ENCODE measurements at places on chromosomes 7 and 10. TPM values are rescaled to one million over a fixed set of nuclear protein-coding genes. Genes with fewer than 3 reads are reported as not detected.

DNA sequence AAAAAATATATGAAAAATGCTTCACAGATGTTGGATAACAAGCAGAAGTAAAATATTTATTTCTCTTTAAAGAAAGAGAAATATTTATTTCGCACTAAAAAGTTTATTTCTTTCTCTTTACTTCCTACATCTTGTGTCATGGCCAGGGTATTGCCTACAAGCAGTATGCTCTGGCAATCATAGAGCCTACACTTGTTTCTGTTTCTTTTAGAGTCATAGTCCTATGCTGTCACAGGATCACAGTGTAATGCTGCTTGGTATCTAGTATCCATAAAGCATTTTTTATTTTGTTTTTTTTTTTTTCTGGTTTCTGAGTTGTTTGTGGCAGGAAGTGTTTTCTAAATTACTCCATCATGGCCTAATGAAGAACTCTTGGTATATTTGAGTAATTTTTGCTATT, 116.0 kb downstream of the ATRNL1 start:
- no peak for DNase-seq

DNA sequence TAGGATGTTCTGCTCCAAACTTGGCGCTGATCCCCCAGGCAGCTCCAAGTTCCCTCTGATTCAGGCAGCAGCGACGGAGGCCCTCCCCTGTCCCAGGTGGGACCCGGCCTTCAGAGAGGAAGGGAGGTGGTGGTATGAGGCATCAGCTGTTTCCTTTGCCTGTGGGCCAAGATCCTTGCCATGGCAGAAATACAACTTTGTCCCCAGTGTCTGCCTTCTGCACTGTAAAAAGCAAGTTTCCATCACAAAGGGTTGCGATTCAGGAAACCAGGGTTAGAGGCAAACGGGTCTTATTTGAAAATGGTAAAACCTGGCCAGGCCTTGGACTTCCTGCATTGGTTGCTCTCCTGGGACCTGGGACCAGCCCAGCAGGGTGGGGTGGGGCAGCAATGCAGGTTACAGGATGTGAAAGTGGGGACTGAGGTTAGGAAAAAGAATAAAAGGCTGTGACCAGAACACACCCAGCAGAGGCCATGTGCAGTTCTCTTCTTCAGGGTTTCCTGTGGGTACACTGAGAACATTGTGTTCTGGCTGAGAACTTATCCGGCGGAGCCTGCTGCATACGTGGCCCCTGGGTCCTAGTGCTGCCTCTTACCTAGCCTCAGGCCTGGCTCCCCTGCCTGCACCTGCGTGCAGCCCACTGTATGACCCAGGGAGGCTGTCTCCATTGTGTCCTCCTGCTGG, 25.1 kb upstream of the DDIT4 start:
- DNase-seq, result no peak

- no peak for DNase-seq
Measured at GRCh38 chr7:29075606-29076005, 70.7 kb downstream of the CPVL start.

- DNase-seq, result no peak
Measured at GRCh38 chr7:142753366-142753765, 4.1 kb downstream of the PRSS1 start.

DNA sequence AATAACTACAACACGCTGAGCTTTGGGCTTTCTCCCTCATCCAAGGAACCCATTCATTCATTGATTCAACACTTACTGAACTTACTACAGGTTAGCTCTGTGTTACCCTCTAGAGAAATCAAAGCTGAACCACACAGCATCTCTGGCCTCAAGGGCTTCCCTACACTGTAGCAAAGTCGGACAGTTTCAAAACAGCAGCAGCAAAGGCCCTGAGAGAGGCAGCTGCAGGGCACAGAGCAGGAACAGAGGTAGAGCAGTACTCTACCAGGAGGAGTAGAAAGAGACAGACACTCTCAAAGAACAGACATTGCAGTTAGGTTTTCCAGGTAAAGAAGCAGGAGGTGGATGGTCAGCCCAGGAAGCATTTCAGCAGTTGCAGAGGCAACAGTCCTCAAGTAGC, 16.1 kb downstream of the DOCK4 start:
- DNase-seq, result no peak

LIPJ gene
- total RNA-seq, result not detected

NME8 gene
- total RNA-seq, result not detected

CTAGE4 gene
- total RNA-seq, result not detected

ZNF239 gene
- 2.3 TPM for total RNA-seq

- no peak for DNase-seq
Measured at GRCh38 chr7:24477398-24478136, 95.7 kb upstream of the PALS2 start.

DNA sequence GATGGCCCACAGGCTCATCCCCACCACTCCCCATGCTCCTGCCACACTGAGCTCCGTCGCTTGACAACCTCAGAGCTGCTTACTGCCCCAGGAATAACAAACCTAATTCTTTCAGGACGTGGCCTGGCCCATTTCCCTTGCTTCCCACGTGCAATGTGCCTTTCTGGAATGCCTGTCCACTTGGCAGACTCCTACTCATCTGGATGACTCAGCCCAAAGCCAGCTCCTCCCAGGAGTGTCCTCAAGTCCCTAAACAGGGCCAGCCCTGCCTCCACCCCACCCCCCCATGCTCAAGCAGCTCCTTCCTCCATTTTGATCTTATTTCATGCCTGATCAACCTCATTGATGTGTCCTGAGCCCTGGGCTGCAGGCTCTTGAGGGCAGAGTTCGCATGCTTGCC, 164.9 kb upstream of the RNF32 start:
- no peak for DNase-seq

PRTFDC1 gene
- total RNA-seq, result 2.8 TPM

DNA sequence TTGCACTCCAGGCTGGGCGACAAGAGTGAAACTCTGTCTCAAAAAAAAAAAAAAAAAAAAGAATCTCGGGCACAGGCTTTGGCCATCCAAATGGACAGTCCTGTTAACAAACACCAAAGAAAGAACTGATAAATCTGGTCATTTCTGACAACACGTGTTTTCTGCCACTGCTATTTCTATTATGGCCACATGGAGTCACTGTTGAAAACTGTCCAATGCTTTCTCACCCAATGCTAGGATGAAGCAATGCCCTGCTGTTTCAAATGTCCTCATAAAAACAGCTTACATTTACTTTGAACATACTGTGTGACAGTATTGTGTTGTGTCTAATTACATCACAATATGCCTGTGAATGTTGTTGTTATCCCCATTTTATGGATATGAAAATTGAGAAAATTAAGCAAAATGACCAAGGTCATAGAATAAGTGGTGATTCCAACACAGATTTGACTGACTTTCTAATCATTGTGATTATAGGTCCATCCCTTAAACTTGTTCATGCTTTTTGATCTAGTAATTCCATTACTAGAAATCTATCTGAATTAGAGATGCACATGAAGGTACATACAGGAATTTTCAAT, 19.9 kb upstream of the MAP3K8 start:
- no peak for DNase-seq

RAB18 gene
- total RNA-seq, result 41.1 TPM

DNA sequence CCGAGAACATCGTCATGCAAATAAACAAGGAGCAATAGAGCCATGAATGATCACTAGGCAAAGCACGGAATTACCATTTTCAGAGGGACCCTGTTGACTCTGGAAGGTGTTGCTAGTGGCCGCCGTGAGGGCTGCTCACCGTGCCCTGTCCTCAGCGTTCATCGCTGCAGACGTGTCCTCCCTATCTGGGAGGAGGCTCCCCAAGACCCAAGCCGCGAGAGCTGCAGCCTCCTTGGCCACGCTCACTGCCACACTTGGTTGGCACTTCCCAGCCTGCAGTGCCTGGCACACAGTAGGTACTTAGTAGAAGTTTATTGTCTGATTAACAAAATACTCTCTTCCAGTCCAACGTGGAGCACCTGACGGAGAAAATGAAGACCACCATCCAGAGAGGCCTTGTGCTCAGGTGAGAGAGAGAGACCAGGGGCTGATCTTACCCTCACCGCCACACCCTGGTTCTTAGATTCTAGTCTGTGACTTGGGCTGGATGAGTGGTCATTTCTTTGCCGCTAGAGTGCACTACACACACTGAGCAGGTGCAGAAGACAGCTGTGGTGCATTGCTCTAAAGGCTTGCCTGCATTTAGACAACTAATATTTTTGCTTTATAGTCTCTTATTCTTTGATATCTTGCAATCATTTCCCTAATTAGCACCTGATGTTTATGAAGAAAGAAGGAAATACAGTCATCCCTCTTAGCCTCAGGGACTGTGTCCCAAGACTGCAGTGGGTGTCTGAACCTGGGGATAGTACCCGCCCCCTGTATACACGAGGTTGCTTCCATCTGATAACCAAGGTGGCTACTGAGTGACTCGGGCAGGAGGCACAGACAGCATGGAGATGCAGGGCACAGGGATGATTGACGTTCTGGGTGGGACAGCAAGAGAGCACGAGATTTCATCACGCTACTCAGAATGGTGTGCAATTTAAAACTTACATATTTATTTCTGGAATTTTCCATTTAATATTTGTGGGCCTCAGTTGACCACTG, 40.3 kb downstream of the PITRM1 start:
- no peak for DNase-seq

CCDC172 gene
- not detected for total RNA-seq

DNA sequence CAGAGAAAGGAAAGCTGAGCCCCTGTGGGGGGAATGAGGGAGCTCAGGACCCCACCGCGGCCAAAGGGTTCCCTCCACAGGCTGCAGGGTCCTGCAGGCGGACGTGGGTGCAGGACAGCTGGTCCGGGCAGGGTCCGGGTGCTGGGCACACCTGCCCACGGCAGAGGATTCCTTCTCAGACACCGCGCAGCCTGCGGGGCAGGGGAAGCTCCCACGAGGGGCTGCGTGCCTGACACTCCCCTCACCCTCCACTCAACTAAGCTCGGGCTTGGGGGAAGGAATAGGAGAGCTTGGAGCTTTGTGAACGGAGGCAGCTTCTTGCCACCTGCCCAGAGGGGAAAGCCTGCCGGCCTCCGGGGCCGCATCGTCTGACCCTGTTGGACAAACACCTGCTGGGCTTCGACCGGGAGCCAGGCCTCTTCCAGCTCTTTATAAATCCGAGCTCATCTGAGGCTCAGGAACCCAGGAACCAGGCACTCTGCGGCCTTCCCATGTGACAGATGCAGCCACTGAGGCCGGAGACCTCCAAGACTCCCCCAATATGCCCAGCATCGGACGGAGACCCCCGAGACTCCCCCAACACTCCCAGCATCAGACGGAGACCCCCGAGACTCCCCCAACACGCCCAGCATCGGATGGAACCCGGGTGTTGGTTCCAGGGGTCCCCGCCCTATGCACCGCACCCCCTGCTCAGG, 97.3 kb downstream of the PDGFA start:
- no peak for DNase-seq

GRCh38 chr10:69646185-69647060, 16.4 kb downstream of the FAM241B start:
- no peak for DNase-seq

DNA sequence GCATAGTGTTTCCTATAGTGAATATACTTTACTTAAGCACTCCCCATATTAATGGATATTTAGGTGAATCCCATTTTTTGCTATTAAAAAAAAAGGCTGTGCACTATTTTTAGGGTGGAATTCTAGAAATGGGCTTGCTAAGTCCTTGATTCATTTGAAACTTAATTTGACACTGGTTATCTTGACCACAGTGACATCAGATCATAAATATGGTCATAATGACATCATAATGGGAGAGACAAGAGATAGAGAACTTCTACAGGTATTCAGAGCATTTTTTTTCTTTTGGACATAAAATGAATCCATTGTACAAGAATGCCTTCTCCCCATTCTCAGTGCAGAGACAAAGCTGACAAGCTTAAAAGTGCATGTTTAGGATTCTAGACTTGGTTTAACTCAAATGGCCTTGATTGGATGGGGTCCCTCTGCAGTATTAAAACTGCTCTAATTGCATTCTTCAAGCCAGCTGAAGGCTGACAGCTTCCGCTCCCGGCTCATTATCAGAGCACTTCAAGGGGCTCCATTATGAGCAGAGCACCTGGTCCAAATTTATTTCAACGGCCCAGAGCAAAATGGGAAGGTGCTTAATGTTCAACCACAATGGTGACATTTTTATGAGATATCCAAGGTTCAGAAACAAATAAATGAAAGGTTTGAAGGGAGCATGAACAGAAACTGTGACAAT, 104.8 kb downstream of the JAZF1 start:
- DNase-seq, result no peak

DNA sequence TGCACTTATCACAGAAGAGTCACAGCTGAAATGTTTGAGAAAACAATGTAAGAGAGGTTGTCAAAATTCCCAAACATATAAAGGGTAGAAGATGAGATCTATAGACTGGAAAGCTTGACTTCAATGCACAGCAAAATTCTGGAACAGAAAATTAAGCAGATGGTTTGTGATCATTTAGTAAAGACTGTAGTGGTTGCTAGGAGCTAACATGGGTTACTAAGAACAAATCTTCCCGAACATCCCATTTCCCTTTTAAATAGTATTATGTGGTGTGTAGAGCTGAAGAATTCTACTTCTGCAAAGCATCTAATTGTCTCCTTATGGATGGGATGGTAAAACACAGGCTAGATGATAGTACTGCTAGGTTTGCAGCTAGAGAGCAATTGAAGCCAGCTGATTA, 312.3 kb downstream of the CAMK1D start:
- no peak for DNase-seq

RNF148 gene
- not detected for total RNA-seq

GRCh38 chr7:26293569-26294308, 2.1 kb downstream of the SNX10 start:
- DNase-seq, result no peak

MYOZ1 gene
- total RNA-seq, result not detected

- no peak for DNase-seq
Measured at GRCh38 chr10:73932620-73933112, 21.7 kb downstream of the PLAU start.

DNA sequence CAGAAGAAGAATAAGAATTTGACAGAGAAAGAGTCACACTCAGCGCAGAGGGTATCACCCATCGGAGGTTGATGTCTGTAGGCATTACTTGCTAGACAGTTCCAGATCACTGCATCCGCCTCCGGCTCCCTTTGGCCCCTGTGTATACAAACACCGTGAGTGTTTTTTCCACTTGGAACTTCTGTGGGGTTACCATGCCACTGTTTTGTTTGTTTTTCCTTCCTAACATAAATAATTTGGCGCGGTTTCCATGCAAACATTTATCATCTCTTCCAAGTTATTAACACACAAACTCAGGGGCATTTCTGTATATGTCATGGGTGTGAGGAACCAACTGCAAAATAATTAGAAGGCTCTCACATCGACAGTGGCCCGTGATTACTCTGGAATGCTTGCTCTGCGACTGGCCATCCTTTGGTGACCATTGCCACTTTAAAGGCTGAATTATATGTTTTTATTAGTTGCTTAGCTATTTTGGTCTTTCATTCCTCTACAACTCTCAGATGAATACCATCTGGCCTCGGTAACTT, 612.2 kb upstream of the MKI67 start:
- DNase-seq, result no peak

GRCh38 chr7:82172017-82172416, 271.6 kb downstream of the CACNA2D1 start:
- no peak for DNase-seq
